Left lung (tissue), 14 donors: ENCODE measurements at places on chromosomes 2 and 18.

- H3K4me3 ChIP-seq, result no peak overlapping the region
- H3K27me3 ChIP-seq, result no peaks in the 10 kb centered on the region
- no peak overlapping the region for H3K27ac ChIP-seq
Observed at GRCh38 chr2:136055929-136056688, 61.8 kb downstream of the CXCR4 start.

DNA sequence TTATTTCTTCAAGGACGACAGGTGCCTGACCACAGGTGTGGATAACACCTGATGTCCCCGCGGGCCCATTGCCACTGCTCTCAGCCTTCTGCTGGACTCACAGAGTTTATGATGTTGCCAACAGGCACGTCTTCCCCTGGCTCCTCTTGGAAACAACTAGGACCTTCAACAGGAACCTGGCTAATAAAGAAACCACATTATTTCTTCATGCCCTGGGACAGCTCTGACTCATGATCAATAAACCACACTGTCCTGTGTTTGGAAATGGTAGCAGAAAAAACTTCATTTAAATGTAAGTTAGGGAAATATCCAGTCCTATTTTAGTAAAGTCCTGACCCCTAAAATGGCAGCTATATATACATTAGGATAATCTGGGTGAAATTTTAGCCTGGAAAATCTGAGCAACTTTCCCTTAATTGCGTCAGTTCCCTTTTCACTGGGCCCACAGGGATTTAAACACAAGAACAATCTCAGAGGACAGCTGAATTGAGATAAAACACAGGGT, 158.9 kb downstream of the VAPA start:
- H3K27ac ChIP-seq, result no peak overlapping the region
- no peaks in the 10 kb centered on the region for H3K27me3 ChIP-seq
- H3K4me3 ChIP-seq, result no peak overlapping the region
- no peak for DNase-seq

GRCh38 chr2:134863446-134863845, 25.0 kb downstream of the ACMSD start:
- H3K4me3 ChIP-seq, result no peak overlapping the region
- no peaks in the 10 kb centered on the region for H3K27me3 ChIP-seq
- no peak for DNase-seq
- H3K36me3 ChIP-seq, result no peaks in the 10 kb centered on the region
- no peak overlapping the region for H3K27ac ChIP-seq
- H3K4me1 ChIP-seq, result no peaks in the 10 kb centered on the region

DNA sequence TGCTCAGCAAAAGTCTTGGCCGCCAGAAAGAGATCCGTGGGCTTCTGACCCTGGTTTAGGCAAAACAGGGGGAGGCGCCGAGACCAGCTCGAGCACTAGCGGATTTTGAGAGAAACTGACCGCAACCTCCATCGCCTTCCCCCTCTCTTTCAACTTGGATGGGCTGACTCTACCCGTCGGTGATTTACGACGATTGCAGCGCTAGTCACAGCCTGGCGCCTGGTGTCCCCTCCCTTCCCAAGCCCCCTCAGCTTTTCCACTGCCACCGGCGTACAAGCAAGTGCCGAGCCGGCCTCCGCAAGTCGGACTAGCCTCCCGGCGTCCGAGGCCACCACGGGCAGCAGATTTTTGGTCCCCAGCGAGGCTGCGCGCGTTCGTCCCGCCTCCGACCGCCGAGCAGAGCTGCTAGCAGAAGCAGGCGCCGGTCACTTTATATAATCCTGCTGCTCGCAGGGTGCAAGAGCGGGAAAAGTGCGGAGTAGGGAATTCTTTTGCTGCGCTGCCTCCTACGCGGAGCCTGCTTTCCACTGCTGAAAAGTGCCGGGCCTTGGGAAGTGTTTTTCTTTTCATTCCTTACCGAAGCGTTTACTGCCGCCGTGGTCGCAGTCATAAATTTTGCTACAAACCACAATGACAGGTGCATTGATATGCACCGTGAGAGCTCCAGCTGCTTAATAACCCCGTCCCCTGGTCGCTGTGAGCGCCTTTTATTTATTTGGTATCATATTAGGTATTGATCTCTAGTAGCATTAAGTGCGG, 7.7 kb downstream of the HOXD3 start:
- H3K27ac ChIP-seq, result no peak overlapping the region
- no peaks in the 10 kb centered on the region for H3K36me3 ChIP-seq
- peaks cover 100% of the 10 kb centered on the region for H3K27me3 ChIP-seq
- no peak for DNase-seq

DNA sequence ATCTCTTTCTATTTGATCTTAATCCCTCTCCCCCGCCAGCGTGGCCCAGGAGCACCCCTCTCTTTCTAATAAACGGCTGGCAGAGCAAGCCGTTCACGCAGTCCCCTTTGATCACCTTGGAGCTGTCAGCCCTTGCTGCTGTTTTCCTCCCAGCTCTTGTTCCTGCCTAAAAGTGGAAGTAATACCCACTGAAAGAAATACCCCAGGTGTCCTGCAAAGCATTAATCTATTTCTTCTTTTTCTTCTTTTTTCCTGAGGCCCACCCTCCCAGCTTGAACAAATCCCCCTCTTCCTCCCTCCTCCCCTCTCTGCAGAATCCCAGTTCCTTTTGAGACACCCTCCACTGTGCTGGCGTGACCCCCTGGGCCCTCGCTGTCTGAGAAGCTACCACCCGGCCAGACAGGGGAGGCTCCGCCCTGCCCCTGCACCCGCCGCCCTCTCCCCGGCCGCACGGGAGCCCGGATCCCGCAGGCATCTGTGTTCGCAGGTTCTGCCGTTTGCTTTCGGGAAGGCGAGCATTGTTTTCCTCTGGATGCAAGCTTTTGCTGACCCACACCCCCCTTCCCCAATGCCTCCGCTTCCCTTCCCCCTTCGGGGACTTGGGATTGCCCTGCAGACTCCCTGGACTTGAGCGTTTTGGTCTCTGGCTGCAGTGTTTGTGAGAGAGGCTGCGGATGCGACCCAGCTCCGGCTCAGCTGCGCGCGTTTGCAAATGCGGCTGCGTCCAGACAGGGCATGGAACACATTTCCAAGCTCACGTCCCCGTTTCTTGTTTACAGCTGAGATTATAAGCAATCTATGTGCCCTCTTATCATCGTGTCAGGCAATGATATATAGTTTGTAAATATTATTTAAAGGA, 631.5 kb downstream of the NYAP2 start:
- peak; percentile 59 for DNase-seq
- no peaks in the 10 kb centered on the region for H3K27me3 ChIP-seq
- H3K36me3 ChIP-seq, result no peaks in the 10 kb centered on the region
- H3K4me1 ChIP-seq, result no peaks in the 10 kb centered on the region
- peak overlapping the region; percentile 42 for H3K4me3 ChIP-seq

- no peak overlapping the region for H3K27ac ChIP-seq
- H3K4me3 ChIP-seq, result no peak overlapping the region
- DNase-seq, result no peak
- H3K4me1 ChIP-seq, result no peaks in the 10 kb centered on the region
- H3K36me3 ChIP-seq, result no peaks in the 10 kb centered on the region
Observed at GRCh38 chr2:201580486-201580885, 62.8 kb downstream of the TMEM237 start.

DNA sequence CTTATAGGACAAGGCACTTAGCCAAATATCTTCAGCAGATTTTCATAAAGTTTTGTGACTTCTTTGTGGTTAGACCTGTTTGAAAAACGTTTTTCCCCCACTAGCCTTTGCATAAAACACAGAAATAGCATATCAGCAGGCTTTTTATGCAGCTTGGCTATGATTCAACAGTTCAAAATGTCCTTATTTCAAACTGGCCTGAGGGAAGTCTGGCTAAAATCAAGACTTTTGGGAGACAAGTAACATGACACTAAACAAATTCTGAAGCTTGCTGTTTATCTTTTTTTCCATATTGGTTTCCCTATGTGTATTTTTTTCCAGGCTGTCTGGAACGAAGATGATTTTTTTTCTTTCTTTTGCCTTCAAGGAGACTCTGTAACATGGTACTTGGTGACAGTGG, 95.1 kb upstream of the L3MBTL4 start:
- peak; percentile 39 for DNase-seq
- no peaks in the 10 kb centered on the region for H3K4me1 ChIP-seq
- H3K36me3 ChIP-seq, result no peaks in the 10 kb centered on the region
- H3K27me3 ChIP-seq, result no peaks in the 10 kb centered on the region
- no peak overlapping the region for H3K4me3 ChIP-seq
- H3K27ac ChIP-seq, result no peak overlapping the region

GRCh38 chr2:20425371-20425881, 21.4 kb upstream of the RHOB start:
- no peaks in the 10 kb centered on the region for H3K27me3 ChIP-seq
- H3K36me3 ChIP-seq, result no peaks in the 10 kb centered on the region
- no peak overlapping the region for H3K4me3 ChIP-seq
- H3K27ac ChIP-seq, result peak overlapping the region; percentile 85

DNA sequence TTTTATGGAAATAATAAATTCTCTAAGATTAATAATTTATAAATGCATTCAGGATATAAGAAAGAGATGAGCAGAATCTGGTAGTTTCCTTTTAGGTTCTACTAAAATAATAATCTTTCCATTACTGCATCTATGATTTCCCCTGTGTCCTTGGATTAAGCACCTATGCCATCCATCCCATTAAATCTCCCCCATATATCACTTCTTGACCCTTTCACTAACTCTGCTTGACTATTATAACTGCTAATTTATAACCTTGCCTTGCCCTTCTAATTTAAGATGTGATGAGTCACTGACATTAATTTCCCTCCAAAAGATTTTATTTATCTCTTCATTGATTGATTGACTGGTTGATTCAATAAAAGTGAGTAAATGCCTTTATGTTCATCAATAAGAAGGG, 348.3 kb upstream of the LRATD1 start:
- DNase-seq, result no peak
- H3K27me3 ChIP-seq, result no peaks in the 10 kb centered on the region
- no peak overlapping the region for H3K27ac ChIP-seq
- no peaks in the 10 kb centered on the region for H3K4me1 ChIP-seq
- H3K4me3 ChIP-seq, result no peak overlapping the region

DNA sequence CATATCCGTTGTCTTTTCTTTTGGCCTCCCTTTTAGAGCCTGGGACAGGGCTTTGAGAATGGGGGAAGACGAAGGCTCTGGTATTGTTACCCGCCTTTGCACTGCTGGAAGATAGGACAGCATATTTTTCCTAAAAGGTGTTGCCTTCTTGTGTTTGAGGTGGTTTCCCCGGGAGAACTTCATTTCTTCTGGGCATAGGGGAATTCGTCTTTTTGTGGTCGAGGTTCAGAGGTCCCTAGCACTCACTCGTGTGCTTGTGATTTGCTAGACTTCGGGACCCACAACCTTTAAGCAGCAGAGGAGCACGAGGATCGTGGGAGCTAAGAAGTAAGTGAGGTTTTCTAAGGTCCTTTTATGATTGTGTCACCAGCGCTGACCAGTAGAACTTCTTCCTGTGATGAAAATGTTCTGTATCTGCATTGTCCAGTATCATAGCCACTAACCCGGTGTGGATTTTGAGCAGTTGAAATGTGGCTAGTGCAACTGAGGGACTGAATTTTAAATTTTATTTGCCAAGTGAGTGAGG, 611 bp downstream of the ZNF512 start:
- peak; percentile 5 for DNase-seq
- no peaks in the 10 kb centered on the region for H3K36me3 ChIP-seq
- peaks cover 42% of the 10 kb centered on the region for H3K4me1 ChIP-seq
- peak overlapping the region; percentile 58 for H3K4me3 ChIP-seq

GRCh38 chr2:71880846-71881610, 266.6 kb downstream of the CYP26B1 start:
- H3K4me3 ChIP-seq, result no peak overlapping the region
- no peak overlapping the region for H3K27ac ChIP-seq
- H3K4me1 ChIP-seq, result peaks cover 20% of the 10 kb centered on the region
- no peaks in the 10 kb centered on the region for H3K36me3 ChIP-seq
- DNase-seq, result no peak

DNA sequence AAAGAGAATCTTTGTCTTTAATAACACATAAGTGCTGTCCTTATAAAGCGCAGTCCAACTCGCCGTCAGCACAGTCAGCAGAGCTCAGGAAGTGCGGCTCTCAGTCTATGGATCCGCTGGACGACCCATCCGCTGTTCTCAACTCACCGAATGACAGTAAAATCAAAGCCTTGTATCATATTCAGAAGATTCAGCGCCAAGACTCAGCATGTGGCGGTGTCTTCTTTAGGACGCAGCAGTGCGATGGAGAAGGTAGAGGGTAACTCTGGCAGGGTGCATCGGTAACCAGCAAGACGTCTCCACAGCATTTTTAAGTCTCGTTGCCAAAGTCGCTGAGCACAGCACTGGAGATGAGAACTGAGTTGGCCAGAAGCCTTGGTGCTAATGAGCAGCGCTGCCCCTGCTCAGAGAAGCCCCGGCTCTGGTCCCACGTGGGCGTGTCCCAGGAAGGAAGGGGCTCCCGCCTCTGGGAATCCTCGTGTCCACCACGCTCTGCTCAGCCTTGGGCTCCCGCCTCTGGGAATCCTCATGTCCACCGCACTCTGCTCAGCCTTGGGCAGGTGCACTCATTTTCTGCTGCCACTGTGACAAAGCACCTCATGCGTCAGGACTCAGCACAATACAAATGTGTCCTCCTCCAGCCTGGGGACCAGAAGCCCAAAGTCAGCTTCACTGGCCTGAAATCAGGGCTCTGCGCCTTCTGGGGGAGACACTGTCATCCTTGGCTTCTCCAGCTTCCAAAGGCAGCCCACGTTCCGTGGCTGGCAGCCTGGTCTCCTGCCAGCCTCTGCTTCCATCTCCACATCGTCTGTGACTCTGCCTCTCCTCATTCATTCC, 238.0 kb upstream of the SALL3 start:
- H3K27me3 ChIP-seq, result peaks cover 16% of the 10 kb centered on the region
- H3K27ac ChIP-seq, result no peak overlapping the region

GRCh38 chr2:204363513-204363912, 181.8 kb upstream of the PARD3B start:
- no peak overlapping the region for H3K4me3 ChIP-seq
- no peaks in the 10 kb centered on the region for H3K27me3 ChIP-seq
- H3K4me1 ChIP-seq, result no peaks in the 10 kb centered on the region
- H3K27ac ChIP-seq, result no peak overlapping the region
- H3K36me3 ChIP-seq, result no peaks in the 10 kb centered on the region

GRCh38 chr18:59056706-59057492, 82.8 kb upstream of the SEC11C start:
- no peaks in the 10 kb centered on the region for H3K4me1 ChIP-seq
- H3K27ac ChIP-seq, result no peak overlapping the region
- DNase-seq, result peak; percentile 46

DNA sequence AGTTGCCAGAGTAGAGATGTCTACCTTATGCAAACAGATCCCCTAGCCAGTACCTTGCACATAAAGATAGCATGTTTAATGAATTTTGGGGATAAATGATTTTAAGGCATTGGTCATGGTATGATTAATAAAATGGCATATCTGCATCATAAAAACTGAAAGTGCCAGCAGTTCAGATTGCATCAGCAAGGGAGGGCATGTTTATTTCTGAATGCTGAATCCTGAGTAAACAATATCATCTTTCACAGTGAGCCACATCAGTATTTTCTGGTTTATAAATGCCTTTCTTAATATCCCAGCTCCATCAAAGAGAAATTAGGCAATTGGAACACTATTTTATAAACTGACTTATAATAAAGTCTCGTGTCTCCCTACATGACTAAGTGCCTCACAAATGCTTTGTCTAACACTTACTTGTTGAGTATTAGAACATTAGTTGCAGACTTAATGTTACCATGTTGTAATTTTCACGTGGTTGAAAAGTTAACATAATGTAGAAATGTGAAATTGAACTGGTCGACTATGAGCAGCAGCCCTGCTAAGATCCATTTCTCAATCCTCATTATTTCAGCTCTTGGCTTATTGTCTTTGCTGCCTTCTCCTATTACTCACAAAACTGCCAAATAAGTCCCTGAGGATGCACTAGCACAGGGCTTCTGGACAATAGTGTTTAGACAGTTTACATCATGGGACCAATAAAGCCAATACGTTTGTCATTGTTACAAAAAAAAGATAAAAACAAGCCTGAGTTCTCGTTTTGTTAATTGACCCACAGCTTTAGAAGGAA, 48.0 kb downstream of the LANCL1 start:
- H3K4me1 ChIP-seq, result no peaks in the 10 kb centered on the region
- no peak overlapping the region for H3K4me3 ChIP-seq
- H3K27me3 ChIP-seq, result no peaks in the 10 kb centered on the region
- DNase-seq, result no peak
